ENCODE measurements at places on chromosomes 16 and 17.
A peak's percentile ranks its signal among the peaks of the same experiment; 100 is the strongest.

GRCh38 chr17:64739316-64740058 lies 77.4 kb upstream of the SMURF2 start:
- DNase-seq, result no peak

DNA sequence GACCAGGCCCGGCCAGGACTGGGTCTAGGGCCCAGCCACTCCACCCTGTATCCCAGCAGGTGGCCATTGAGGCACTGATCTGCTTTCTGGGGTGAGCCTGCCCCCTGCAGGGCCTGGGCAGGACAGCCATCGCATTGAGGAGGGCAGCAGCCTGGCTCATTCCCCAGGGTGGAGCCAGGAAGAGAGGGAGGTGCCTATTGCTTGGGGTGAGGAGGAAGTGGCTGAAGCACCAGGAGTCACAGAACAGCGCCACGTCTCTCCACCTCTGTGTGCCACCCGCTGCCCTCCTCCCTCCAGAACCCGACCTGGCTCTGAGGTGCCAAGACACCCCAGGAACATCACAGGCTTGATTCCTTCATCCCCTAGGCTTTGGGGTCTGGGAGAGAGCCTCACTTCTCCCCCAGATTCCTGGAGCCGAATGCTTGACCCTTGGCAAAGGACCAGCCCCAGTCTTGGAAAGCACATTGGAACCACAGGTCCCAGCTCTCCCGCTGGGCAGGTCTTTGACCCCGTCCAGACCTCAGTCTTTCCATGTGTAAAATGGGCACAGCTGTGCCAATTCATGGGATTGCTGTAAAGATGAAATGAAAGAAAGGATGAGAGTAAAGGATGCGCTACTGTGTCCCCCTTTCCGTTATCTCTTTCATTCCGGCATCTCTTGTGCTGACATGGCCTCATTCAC lies 7.2 kb upstream of the KRT36 start:
- peak; percentile 24 for DNase-seq

DNA sequence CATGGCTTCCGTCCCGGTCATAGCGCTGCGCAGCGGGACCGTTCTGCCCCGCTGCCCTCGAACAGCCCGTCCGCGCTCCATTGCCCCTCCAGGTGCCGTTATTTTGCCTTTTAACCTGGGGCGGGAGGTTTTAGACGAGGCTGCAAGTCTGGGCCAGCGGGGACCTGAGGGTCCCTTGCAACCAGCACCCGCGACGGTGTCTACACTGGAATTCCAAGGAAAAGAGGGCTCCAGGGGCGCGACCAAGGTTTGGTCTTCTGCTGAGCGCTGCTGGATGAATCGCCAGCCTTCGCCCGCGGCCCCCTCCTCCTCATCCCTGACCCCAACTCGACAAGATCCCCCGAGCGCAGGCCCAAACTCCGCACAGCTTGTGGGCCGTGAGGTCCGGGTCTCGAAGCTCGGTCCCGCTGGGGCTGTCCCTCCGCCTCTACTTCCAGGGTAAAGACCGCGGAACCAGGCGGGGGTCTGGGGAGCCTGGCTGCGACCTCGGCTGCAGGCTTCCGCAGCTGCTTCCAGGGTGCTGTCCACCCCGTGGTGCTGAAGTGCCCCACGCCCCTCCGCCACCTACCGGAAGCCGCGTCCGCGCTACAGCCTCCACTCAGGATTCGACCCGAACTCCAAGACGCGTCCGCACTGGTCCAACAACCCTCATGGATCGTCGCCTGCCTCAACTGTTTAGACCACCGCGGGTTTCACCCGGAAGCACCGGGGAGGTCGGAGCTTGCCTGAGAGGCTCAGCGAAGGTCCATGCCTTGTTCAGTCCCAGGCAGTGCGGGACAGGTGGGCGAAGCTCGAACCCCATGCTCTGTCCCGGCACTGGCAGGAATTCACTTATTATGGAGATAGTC lies 10.1 kb upstream of the CA4 start:
- DNase-seq, result no peak

- DNase-seq, result no peak
These were observed 1.3 kb downstream of the ARMC5 start for GRCh38 chr16:31460582-31461002.

DNA sequence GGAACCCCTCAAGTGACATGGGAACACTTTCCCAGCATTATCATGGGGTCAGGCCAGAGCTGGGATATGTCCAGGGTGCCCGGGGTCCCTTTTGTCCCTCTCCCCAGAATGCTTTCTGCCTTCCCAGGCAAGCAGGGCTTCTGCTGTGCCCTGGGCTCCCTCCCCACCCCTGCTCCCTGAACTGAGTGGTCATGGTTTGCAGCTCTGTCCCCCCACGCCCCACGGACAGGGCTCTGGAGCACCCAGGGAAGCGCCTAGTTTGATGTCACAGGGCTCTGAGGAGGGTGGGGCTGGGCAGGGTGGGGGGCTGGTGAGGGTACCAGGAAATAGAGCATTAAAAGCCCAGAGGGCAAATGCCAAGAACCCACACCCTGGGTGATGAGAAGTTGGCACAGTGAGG lies 92.3 kb downstream of the CCDC182 start:
- DNase-seq, result no peak

GRCh38 chr16:82857693-82858365 lies 231.1 kb downstream of the CDH13 start:
- no peak for DNase-seq

GRCh38 chr17:29838961-29839360 lies 91.1 kb downstream of the SSH2 start:
- DNase-seq, result no peak

- DNase-seq, result peak; percentile 51
These were observed 863 bp downstream of the ADCY9 start for GRCh38 chr16:4115209-4115948.

- DNase-seq, result no peak
These were observed 114.9 kb downstream of the TRIM37 start for GRCh38 chr17:58991718-58992331.

- no peak for DNase-seq
These were observed 76.6 kb downstream of the GNAO1 start for GRCh38 chr16:56267888-56268287.

- no peak for DNase-seq
These were observed 7.1 kb downstream of the CLTC start for GRCh38 chr17:59626756-59627155.

GRCh38 chr17:28912281-28912937 lies 9.5 kb upstream of the DHRS13 start:
- DNase-seq, result no peak

GRCh38 chr17:19341641-19342610 lies 20.6 kb downstream of the B9D1 start:
- no peak for DNase-seq

GRCh38 chr17:19409066-19409465 lies 2.0 kb upstream of the RNF112 start:
- DNase-seq, result no peak

GRCh38 chr17:19725486-19725885 lies 9.1 kb upstream of the SLC47A2 start:
- DNase-seq, result no peak

GRCh38 chr16:1859650-1860049 lies 12.3 kb downstream of the MEIOB start:
- no peak for DNase-seq

- no peak for DNase-seq
These were observed 90.6 kb upstream of the CIBAR2 start for GRCh38 chr16:85202631-85203461.

GRCh38 chr17:67707442-67707841 lies 10.3 kb upstream of the NOL11 start:
- no peak for DNase-seq
